ENCODE measurements at places on chromosomes 7 and 10. TPM values are rescaled to one million over a fixed set of nuclear protein-coding genes. Genes with fewer than 3 reads are reported as not detected.

- DNase-seq, result no peak
Measured at GRCh38 chr7:157008206-157009169, 2.0 kb downstream of the MNX1 start.

DNA sequence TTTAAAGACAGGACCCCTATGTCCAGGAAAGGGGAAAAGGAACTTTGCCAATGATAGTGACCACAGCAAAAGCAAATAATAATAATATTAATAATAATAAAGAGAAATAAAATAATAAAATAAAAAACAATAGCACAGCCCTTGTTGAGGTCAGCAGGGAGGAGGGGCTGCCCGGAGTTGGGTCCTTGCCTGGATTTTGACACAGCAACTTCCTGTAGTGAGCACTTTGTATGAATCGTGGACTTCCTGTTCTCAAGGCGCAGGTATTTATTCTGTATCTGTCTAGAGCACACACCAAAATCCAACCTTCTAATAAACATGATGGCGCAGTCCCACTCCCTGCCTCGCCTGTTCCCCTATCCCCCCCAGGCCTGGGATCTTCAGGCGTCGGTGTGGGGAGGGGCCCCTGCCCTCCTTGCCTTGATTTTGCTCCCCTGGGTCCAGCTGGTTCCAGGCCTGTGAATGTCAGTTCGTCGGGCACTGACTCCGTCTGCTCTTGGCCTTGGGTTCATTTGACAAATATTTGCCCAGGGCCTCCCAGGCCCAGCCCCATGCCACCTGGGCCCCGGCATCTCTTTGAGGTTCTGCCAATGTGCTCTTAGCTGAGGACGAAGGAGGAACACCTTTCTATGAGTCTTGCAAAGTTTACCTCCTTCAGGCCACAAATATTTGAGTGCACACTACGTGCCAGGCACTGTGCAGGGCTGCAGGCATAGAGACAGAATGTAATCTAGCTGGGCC lies 13.9 kb downstream of the TRIM8 start:
- no peak for DNase-seq

The ARHGAP19 gene
- polyA plus RNA-seq, result 7.6 TPM

The ARMH3 gene
- polyA plus RNA-seq, result 11.3 TPM

DNA sequence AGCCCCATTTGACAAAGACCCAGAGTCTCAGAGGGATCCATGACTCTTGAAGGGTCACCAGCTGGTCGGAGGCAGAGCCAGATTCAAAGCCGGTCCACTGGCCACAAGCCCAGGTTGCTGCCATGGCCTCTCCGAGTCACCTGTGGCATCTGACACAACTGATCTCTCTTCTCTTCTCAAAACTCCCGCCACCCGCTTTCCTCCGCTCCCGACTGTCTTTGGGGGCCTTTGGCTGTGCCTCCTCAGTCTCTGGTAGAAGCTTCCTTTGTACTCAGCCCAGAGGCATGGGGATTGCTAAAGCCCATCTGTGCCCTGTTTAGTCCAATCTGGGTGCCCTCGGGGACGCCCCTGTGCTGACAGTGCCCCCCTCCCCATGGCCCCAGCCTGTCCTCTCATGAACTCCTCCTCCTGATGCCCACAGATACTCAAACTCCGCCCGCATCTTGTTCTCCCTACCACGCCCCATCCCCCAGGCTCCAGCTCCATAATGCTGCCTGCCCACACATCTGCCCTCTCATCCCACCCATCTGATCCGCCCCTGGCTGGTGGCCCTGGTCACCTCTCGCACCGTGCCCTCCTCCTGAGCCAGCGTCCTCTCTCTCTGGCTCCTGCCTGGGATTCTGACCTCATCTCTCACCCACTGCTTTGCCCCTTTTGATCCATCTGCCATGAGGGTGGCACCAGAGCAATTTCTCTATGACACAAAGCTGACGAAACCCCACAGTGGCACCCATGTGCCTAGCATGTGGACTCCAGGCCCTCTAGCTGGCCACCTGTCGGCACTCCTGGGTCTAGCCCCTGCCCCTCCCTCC lies 150.6 kb downstream of the SLIT1 start:
- no peak for DNase-seq

- no peak for DNase-seq
Measured at GRCh38 chr10:339038-339391, 203.8 kb downstream of the ZMYND11 start.

Data from brain (organoid and tissue), 16 donors.